ENCODE measurements at places on chromosomes 11 and 22.

DNA sequence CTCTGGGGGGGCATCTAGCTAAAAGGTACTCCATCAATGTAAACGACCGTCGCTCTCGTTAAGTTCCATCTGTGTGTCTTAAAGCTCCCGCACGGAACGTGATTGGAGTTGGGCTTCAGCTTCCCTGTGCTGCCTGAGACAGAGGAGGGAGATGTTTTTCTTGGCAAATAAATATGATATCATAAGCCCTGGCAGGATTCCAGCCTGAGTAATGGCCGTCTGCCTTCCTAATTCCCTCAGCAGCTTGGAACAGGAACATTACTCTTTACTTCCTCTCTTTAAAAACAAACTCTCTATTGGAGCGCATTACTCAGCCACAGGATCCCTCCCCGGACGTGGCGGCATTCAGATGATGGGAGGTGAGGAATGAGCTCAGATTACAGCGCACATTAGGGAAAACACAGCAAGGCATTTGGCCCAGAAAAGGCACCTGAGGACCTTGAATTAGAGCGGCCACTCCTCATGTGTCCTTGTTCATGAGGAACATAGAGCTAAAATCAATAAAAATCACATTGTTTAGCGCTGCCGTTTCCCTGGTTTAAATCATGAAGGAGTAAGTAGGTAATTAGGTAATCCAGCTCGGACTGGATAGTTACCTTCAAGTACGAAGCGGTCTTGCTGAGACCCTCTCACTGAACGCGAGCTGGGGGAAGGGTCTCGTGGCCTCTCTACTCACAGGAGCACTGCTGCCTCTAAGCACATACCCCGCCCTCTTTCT lies 230.4 kb downstream of the ST3GAL4 start:
- DNase-seq = peak; percentile 73

GRCh38 chr11:12606597-12606996 lies 67.6 kb upstream of the TEAD1 start:
- no peak for DNase-seq

- no peak for DNase-seq
Measured at GRCh38 chr11:102436561-102436960, 16.0 kb downstream of the TMEM123 start.

DNA sequence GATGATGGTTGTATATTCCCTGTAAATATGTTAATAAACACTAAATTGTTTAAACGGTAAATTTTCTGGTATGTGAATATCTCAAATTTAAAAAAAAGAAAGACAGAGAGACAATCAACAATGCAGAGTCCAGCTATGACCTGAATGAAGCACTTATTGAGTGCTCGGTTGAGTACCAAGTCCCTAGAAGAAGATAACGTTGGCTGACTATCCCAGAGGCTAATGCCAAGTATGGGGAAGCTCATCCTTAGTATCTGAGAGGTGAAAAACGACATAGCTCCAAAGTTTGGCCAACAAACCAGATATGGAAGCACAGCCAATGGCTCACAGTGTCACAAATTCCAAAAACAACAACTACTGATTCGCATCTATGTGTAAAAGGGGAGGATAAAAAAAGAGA lies 71.3 kb downstream of the RSF1 start:
- no peak for DNase-seq

- no peak for DNase-seq
Measured at GRCh38 chr11:91840640-91841240, 383.9 kb upstream of the FAT3 start.

DNA sequence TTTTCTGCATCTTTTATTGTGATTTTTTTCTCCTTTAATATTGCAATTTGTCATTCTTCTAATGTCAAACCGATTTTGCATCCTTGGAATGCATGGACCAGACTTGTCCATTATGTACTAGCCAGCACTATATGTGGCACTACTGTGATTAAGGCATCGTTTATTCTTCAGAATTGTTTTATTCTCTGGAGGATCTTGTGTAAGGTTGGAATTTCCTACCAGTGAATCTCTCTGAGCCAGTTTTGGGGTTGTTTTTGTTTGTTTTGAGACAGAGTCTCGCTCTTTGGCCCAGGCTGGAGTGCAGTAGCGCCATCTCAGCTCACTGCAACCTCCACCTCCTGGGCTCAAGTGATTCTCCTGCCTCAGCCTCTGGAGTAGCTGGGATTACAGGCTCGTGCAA lies 58.5 kb downstream of the IGLL5 start:
- DNase-seq = no peak

- DNase-seq = no peak
Measured at GRCh38 chr22:37317698-37318210, 35.4 kb downstream of the CYTH4 start.

GRCh38 chr11:113188371-113188834 lies 126.0 kb upstream of the TTC12 start:
- DNase-seq = no peak

DNA sequence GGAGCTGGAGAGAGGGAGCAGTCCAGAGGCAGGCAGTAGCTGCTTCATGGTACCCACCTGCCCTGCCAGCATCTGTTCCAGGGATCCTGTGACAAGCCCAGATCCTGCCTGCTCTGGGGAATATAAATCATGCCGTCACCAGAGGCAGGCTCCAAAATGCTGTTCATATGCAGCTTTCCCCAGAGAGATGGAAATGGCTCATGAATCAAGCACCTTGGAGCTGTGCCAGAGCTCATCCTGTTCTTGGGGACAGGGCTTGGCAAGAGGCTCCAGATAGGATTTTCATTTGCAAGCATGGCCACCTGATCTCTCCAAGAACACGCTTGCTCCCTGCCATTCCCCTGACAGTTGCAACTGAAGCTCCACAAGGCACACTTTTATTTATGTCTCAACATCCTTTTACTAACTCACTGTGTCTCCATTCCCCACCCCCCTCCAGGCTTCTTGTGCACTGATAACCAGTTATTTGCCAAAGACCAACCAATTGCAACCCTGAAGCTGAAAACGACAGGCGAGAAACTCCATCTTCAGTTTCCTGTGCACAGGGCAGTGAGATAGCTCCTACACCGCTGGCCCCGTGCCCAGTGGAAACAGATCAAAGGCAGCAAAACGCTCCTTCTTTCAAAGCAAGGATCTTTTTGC lies 115.8 kb upstream of the PITPNB start:
- DNase-seq = peak; percentile 80

GRCh38 chr11:131914361-131914774 lies 544.0 kb downstream of the NTM start:
- no peak for DNase-seq

DNA sequence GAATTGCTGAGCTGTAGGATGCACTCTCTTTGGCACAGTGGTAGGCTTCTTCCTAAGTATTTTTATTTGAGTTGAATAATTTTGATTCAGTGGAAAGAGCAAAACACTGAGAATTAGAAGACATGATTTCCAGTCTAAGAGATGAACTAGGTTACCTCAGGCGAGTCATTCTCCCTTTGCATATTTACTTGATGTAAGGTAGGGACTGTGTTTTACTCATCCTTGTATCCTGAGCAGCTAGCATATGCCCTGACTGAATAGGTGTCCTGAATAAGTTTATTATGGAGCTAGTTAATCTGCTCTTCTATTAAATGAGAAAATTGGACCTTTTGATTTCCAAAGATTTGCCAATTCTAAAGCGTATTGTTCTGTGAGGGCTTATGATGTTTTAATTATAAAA lies 50.7 kb downstream of the STIM1 start:
- no peak for DNase-seq

- no peak for DNase-seq
Measured at GRCh38 chr11:87190071-87190470, 152.3 kb downstream of the TMEM135 start.

DNA sequence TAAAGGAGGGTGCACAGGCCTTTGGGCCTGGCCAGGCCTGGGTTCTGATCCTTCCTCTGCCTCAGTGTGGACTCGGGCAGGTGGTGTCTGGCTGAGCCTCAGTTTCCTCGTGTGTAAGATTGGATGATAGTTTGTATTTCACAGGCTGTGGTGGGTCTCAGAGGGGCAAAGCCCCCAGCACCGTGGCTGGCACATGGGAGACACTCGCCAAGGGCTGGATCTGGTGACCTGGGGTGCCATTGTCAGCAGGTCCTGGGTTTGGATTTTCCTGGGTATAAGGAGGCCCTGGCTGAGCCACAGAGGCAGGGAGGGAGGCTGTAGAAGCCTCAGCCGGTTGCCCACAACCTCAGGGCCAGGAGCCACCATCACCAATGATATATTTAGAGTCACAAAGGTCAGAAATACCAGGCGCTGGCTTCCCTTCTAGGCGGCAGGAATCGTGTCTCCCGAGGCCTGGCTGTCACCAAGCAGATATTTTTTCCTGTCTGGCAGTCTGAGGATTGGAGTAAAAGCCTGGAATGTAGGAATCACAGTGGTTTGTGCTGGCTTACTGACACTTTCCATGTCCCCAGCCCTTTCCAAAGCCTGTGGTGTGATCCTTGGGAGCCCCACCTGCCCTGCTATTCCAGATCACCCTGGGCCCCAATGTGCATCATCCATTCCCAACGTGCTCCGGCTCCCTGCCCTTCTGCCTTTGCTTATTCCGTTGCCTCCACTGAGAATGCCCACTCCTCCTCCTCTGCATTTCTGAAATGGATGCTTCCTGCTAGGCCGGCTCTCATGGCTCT lies 15.6 kb downstream of the KCNC1 start:
- no peak for DNase-seq

DNA sequence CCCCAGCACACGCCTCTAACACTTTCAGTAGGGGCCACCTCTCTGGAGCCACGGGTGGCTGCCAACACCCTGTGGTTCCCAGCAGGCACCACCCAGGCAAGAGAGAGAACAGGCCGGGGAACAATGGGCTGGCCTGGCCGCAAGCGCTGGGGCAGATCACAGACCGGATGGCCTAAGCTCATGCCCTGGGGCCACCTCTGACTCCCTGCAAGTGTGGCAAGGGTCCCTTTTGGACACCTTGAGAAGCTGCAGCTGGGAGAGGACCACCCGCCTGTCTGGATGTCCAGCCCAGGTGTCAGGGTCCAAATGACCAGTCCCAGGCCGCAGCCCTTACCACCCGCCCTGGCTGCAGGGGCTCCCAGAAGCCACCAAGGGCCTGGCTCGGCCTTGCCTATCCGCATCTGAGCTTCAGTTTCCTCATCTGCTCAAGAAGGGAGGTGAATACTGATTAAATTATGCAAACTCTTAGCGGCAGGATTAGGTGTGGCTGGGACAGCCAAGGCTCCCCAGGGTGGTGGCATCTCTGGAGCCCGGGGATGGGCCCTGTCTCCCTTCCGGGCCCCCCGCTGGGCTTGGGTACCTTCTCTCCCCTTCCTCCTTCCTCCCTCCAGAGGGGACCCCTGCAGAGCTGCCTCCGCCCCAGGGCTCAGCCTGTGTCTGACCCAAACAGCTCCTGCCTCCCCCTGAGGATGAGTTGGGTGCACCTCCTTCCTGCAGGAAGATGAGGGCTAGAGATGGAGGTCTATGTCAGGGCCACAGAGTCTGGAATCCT lies 785 bp upstream of the SUSD2 start:
- no peak for DNase-seq

DNA sequence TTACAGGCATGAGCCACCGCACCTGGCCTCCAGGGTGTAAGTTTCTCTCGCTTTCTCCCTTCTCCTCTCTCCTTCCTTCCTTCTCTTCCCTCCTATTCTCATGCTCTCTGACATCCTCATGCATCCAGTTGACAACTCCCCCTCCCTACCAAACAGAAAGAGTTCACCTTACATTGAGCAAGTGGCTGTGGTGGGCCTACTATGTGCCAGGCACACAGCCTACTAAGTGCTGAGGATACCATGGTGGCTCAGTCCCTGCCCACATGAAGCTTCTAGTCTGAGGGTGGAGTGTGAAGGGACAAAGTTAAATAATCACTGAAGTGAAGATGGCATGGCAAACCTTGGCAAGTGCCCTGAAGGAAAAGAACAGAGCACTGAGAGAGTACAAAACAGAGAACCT lies 9.6 kb upstream of the DAGLA start:
- no peak for DNase-seq

DNA sequence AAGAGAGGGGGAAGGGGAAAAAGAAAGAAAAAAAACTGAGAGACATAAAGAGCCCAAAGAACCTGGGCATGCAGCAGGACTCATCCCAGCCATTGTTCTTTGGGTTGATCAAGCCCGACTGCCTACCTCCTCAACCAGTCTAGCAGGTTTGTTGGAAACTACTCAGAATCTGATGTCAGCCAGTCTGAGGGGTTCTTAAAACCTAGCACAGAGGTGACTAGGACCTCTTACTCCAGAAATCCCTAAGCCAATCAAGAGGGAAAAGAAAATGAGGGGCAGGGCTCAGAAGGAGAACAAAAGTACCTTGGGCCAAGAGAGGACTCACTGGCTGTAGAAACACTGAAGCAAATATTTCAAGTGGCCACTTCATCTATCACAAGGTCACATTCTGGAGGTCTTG lies 228.0 kb downstream of the AASDHPPT start:
- DNase-seq = no peak

DNA sequence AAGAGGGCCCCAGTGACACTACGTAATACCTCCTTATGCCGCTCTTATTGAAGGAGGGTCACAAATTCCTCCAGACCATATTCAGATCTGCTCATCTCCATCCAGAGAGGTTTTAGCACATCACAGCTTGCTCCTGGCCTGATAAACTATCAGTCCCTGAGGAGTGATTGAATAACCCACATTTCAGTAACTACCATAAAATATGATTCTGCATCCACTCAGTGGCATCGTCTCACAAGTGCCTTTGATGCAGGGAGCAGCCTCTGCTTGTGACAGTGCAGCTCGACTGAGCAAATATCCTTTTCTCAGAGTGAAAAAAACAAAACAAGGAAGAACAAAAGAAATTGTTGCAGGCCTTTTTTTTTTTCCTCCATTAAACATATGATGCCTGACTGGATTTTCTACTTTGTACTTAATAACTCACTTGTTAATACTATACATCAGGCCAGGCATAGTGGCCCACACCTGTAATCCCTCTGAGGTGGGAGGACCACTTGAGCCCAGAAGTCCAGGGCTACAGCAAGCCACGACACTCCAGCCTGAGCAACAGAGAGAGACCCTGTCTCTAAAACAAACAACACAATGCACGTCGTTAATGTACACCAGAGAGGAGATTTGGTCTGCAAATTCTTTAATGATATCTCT lies 64.5 kb downstream of the DDX10 start:
- DNase-seq = no peak

DNA sequence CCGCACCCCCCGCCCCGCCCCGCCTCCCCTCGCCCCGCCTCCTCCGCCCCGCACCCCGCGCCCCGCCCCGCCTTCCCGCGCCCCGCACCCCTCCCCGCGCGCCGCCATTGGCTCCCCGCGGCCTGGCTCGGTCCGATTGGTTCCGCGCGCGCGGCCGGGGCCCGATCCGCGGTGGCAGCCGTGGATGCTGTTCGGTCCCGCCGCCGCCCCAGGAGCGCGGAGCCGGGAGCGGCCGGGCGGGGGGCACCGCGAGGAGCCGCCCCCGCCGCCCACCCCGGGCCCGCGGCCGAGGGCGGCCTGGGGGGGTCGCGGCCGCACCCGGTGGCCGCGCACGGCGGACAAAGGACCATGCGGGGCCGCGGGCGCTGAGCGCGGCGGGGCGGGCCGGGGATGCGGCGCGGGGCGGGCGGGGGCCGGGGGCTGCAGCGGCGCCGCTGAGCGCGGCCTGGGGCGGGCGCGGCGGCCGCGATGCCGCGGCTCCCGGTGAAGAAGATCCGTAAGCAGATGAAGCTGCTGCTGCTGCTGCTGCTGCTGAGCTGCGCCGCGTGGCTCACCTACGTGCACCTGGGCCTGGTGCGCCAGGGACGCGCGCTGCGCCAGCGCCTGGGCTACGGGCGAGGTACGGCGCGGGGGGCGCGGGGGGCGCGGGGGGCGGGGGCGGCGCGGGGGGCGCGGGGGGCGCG lies at the start of gene B4GALNT4:
B4GALNT4 (plus strand) TSS at position 164 of the 683 bp plus-strand sequence; CDS start at position 469, 305 bp downstream.
- no peak for DNase-seq

- DNase-seq = no peak
Measured at GRCh38 chr11:132357811-132358572, 987.6 kb downstream of the NTM start.

GRCh38 chr11:79262221-79262620 lies 178.6 kb downstream of the TENM4 start:
- DNase-seq = no peak
